Frontal cortex (tissue), 4 donors: ENCODE measurements at places on chromosomes 12 and 14.

- DNase-seq = no peak
These were observed 44.1 kb downstream of the FAM222A start for GRCh38 chr12:109757671-109758265.

DNA sequence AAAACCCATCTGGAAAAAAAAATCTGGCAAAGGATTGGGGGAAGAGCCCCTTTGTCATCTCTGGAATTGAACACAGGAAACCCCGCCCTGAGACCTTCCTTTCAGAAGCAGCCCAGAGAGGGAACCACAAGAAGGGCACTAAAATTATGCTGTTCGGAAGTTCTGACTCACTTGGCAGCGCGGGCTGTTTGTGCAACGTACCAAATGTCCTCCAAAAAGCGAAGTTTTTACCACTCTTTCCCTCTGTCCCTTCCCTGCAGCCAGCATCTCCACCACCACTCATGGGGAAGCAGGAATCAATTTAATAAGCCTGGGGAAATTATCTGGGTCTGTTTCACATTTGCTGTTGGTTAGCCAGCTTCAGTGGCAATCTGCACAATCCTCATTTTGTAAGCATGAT, 3.2 kb upstream of the SYNE3 start:
- DNase-seq = no peak

DNA sequence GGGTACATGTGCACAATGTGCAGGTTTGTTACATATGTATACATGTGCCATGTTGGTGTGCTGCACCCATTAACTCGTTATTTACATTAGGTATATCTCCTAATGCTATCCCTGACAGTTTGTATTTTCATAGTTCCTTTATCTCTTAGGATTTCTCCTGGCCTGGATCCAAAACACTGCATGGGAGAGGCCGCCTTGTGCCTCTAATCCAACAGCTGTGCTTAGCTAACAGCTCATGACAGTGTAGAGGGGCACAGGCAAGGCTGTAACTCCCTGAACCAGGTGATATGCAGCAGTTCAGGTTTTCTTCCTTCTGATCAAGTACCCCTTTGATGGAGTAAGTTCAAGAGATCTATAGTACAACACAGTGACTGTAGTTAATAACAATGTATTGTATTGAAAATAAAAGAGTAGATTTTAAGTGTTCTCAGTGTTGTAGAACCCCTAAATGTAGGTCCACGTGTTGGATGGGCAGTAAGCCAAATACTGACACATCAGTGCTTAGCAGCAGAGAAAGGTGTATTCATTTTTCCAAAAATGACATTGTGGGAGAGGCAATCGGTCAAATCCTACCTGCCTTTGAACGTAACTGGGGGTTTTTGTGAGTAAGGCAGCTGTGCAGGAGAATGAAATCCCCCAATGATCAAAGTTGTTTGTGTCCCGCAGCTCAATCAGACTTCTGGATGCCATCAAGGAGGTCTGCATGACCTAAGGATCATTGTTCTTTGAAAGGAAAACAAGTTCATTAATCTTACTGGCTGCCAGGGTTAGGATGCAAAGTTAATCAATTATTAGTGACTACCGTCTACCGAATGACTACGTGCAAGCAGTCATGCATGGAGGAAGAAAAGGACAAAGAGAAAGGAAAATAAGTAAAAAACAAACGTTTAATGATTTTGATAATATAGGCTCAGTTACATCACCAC, 89.3 kb upstream of the FGD4 start:
- DNase-seq = no peak

GRCh38 chr14:54653712-54654469, 87.0 kb downstream of the SAMD4A start:
- DNase-seq = no peak

GRCh38 chr12:6457220-6457945, 5.5 kb downstream of the TAPBPL start:
- DNase-seq = no peak
